ENCODE measurements at places on chromosomes 7 and 10.

- DNase-seq, result no peak
Observed at GRCh38 chr10:34764472-34764946, 50.6 kb downstream of the PARD3 start.

- DNase-seq, result no peak
Observed at GRCh38 chr7:47751043-47751442, 169.1 kb upstream of the TNS3 start.

DNA sequence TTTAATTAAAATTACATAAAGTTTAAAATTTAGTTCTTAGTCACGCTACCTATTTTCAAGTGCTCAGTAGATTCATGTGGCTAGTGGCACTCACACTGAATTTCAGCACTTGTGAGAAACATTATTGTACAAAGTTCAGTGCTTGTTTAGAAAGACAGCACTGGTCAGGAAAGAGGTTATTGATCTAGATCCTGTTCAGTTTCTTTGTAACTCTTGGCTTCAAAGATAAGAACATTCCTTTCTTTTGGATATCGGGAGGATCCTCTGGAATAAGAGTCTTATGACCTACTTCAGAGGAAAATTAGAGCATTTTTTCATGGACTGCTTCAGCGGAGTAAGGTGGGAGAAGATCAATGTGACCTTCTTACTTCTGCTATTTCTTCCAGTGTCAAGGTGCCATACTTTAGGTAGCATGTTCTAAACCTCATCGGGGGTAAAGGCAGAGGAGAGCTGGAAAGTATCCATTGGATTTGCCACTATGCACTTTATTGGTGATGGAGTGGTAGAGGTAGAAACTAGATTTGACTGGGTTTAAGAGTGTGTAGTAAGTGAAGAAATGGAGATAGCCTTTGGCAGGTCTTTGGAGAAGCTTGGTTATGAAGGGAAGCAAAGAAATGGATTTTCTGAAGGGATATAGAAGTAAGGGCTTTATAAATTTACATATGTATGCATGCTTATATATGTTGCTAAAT lies 39.9 kb downstream of the PHYHIPL start:
- no peak for DNase-seq

- DNase-seq, result no peak
Observed at GRCh38 chr7:128934361-128935341, 3.1 kb upstream of the IRF5 start.

DNA sequence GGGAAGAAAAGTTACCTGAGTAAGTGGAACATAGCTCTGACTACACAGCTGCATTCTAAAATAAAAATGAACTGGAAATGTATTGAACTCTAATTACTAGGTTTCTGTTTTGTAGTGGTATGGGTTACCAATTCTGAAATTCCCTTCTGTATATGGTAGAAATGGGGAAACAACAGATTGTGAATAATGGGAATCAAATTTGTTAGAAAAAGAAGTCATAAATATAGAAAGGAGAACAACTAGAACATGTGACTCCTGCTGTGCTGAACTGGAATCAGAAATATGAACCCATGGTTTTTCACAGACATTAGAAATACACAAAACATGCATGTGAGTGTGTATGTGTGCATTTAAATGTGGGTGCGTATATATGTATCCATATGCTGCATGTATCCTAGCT lies 27.0 kb downstream of the MCMBP start:
- no peak for DNase-seq

DNA sequence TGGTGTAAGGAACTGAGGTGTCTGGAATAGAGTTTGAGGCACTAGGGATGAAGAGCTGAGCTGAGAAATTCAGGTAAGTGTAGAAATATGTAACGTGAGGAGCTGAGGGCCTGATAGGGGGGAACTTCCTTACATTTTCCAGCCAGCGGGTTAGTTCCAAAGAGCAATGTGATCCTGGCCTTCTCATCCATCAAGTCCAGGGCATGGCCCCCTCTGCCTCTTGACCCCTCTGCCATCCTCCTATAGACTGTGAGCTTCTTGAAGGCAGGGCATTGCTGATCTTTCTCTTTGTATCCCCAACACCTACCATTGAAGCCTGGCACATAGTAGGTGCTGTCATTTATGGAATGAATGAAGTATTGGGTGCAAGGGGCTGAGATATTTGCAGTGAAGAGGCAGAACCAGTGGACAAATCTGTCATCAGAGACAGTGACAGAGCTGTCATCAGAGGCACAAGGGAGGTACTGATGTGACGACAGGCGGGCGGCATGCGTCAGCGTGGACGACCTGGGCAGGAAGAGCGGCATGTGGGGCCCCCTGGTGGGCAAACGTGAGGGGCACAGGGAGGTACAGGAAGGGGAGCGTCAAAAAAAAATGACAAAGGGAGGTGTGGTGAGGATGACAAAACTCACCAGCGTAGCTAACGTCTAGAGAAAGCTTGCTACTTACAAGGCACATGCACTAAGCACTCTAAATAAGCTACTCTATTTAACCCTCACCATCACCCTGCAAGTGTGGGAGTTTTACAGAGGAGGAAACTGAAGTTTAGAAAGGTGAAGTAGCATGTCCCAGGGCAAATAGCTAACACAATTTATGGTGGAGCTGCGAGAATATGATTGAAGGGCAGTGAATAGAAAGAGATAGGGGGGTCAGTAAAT lies 5.2 kb upstream of the CAMK2G start:
- DNase-seq, result peak; percentile 81

DNA sequence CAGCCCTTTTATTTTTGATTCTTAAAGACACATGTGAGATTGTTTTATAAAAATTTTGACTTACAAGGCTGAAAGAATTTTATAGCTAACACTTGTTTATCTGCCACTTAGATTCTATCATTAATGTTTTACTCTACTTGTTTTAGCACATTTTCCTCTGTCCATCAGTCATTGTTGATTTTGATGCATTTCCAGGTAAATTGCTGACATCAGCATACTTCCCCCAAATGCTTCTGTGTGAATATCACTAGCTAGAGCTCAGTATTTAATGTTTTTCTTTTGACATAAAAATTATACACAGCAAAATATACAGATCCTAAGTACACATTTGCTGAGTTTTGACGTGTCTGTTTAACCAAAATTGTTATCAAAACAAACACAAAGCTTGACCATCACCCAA lies 43.0 kb downstream of the INPP5A start:
- DNase-seq, result no peak

DNA sequence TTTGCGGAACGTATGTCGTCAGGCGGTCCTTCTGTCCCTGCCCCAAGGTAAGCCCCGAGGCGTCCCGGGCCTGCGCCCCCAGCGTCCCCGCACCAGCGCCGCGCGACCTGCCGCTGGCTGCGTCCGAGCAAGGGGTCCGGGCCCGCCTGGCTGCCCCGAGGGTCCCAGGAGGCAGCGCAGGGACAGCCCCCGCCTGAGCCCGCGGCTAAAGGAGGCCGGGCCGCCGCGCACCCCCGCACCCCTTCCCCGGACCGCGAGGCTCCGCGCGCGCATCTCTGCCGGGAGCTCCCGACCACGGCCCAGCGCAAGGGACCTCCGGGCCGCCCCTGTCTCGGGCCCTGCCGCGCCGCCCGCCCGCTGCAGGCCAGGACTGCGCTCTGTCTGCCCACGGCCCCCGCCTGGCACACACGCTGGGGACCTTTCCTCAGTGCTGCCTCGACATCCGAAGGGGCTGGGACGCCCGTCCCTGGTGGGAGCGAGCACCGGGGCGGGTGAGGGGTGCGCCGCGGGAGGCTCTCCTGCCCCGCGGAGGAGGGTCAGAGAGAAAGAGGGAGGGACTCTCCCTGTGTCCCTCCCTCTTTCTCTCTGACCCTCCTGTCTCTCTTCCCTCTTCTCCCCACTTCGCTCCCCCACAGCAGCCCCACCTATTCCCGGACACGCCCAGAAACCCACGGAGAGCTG lies 25.0 kb downstream of the SHH start:
- DNase-seq, result no peak

GRCh38 chr10:77577666-77578229 lies 59.9 kb downstream of the KCNMA1 start:
- no peak for DNase-seq

DNA sequence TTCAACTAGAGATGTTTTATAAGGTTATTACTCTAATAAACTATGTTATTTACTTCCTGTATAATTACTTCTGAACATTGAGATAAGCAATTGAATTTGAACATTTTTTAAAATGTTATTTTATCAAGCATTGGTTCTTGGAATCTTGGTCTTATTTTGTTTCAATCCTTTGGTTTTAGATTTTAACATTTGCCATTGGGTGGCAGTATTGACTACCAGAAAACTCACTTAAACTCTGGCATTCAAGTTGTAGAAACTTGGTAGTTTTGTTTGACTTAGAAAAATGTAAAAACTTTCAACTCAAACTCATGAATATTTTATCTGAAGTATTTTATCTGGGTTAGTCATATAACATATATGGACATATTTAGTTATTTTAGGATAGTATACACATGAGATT lies 48.1 kb downstream of the ATRNL1 start:
- no peak for DNase-seq
